ENCODE measurements at places on chromosomes 5 and 9.

DNA sequence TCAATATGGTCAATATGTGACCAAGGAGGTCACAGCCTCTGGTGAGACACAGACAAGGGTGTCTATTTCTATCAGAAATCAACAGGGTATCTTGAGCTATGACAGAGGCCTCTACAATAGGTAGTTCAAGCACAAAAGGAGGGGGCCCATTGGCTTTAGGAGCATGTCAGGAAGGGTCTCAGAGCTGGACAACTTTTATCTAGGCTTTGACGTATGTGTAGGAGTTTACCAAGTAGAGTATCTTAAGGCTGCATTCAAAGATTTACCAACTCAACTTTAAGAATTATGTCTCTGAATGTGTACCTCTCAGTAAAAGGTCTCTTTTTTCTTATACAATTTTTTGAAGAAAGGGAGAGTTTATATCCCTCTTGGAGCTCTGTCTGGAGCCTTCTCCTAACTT, 297.2 kb downstream of the NSG2 start:
- no peak for DNase-seq

DNA sequence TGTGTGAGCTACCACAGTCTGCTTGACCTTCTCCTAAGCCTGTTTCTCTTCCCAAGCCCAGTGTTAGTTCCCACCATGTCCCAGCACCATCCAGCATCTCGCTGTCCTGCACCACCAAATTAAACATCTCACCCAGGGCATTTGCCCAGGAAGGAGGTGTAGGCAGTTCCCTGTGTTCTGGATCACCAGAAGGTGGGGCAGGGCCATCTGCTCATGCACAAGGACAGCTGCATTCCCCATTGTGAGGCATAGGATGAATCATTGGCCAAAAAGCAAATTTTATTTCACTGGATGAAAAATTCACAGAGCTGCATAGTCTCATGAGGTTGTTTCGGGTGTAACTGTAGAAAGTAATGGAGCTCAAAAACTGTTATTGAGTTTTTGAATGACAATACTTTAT, 89.5 kb upstream of the GRIA1 start:
- DNase-seq, result no peak

DNA sequence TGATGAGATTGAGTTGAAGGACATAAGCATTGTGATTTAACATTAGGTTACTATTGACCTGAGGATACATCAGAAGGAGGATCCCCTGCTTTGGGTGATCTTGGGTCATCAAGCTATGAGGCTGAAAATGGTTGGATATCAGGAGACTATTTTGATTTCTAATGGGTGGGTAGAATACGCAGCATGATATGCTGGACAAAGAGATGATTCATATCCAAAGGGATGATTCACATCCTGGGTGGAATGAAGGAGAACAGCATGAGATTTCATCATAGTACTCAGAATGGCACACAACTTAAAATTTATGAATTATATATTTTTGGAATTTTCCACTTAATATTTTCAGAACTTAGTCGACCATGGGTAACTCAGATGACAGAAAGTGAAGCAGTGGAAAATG, 1759.5 kb upstream of the C9orf72 start:
- no peak for DNase-seq

GRCh38 chr9:37382161-37382981, 40.1 kb upstream of the GRHPR start:
- DNase-seq, result no peak

DNA sequence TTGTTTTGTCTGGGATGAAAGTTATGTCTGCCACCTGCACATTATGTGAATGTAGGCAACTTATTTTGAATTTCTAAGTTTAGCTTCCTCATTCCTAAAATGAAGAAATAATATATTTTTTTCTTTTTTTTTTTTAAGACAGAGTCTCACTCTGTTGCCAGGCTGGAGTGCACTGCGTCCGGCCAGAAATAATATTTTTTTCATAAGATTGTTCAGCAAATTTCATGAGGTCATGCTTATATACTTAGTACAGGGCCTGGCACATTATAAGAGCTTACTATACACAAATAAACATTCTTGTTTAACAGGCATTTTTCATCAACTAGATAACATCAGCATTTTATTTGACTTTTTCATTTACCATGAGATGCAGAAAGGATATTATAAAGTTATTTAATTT, 368.5 kb downstream of the GABRG2 start:
- no peak for DNase-seq

- DNase-seq, result peak; percentile 42
These were observed 82.5 kb downstream of the PRRT1B start for GRCh38 chr9:131627648-131628458.

DNA sequence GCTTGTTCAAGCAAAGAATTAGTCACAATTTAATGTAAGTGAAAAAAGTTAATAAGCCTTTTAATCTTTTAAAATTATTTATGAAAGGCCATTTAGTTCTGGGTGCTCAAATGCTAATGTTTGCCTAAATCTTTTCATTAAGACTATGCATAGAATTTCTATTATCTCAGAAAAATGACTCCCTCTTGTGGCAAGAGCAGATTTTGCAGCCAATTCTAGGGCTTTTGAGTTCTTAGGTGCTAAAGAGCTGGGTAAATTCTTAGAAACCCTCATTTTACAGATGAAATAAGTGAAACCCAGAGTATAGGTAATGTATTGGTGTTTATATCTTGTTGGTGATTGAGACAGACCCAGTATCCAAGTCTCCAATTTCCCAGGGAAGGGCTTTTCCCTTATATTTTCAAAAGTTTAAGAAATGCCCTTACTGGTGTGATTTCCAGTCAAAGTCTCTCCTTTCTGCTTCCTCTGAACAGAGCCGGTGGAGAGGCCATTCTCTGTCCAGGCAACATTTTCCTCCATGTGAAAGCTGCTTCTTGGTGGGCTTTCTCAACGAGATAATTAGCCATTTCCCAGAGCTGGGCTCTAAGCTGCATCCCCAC, 24.1 kb upstream of the PCSK5 start:
- no peak for DNase-seq

DNA sequence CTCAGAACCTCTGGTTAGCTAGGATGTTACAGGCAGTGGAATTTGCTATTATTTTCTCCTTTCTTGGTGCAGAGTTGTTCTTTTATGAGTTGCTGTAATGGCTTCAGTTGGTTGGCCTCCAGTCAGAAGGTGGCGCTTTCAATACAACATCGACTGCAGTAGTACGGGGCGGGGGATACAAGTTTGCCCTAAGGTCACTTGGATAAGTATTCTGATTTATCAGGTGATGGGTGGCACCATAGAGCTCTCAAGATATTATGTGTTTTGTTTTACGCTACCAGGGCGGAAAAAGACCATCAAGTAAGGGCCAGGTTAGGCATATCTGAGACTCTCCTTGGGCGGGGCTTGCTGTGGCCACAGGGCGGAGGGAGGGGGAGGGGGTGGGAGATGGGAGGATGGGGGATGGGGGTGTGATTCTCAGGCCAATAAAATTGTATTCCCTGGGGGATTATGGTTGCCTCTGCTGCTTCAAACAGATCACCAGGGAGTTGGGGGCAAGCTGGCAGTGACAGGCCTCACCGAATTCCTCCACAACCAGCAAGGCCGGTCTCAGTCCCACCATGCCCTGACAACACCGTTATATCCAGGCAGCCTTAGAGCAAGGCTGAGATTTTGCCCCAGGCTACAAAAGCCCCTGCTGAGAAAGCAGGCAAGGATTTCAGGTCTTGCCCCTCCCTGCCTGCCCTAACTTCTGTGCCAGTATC, 15.9 kb upstream of the RNF38 start:
- DNase-seq, result no peak

DNA sequence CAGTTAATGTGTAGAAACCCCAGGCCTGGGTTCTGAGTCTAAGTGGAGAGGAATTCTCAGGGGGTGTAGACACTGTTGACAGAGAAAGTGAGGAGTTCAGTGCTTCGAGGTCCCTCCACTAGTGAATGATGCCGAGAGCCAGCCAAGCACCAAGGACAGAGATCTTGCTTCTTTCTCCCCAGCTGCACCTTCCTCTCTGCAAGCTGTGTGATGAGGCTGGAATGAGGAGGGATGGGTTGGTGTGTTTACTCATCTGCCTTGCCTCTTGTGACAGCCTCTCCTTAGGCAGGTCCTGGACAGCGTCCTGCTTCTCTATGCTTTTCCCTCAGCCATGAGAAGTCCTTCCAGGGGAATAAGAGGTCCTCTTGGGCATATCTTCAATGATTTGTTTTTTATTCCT, 35.3 kb downstream of the HNRNPH1 start:
- DNase-seq, result no peak

- DNase-seq, result no peak
These were observed 30.6 kb upstream of the IQGAP2 start for GRCh38 chr5:76372323-76373054.

DNA sequence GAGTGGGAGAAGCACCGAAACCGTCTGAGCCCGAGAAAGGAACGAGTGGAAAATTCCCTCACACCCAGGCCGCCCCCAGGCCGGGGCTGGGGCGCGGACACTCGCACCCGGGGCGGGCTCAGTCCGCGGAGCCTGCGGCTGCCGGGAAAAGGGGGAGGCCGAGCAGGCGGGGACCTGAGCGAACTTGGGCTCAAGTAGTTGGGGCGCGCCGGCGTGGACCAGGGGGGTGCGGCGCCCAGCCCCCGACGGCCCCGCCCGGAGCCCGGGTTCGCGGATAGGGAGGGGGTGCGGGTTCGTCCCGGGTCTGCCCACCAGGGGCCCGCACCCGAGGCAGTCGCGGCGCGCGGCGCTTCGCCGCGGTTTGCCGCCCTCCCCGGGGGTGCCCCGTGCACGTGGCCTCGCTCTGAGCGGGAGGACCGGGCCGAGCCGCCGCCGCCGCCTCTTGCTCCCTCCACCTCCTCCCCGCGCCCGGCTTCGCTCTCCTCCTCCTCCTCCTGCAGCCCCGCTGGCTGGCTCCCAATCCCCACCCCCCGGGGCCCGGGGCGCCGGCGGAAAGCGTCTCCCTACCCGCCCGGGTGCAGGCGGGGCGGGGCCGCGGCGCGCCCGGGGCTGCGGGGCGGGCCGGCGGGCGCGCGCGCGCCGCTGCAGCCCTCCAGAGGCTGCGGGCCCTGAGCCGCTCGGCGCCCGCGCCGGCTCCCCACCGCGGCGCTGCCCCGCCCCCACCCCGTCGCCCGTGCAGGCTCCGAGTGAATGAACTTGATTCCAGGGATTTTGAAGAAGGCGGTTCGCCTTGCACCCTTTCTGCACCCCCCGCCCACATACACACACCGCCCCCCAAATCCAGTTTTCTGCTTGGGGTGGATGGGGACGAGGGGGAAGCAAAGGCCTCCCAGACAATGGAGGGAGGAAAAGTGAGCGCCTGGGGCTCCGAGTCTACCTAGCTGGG, 1.3 kb upstream of the NFIB start:
- DNase-seq, result no peak

- no peak for DNase-seq
These were observed 137.0 kb downstream of the PDE4D start for GRCh38 chr5:59756373-59757035.

DNA sequence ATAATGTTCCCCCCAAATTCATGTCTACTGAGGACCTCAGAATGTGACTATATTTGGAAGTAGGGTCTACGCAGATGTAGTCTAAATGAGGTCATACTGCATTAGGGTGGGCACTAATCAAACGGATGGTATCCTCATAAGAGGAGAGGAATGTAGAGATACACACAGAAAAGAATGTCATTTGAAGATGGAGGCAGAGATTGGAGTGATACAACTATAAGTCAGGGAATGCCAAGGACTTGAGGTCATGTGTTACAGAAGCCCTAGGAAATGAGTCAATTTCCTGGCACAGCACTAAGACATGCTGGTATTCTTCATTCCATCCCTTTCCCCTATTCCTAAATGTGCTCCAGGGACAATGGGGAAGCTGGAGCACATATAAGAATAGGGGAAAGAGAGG, 758 bp upstream of the PDCD1LG2 start:
- no peak for DNase-seq

DNA sequence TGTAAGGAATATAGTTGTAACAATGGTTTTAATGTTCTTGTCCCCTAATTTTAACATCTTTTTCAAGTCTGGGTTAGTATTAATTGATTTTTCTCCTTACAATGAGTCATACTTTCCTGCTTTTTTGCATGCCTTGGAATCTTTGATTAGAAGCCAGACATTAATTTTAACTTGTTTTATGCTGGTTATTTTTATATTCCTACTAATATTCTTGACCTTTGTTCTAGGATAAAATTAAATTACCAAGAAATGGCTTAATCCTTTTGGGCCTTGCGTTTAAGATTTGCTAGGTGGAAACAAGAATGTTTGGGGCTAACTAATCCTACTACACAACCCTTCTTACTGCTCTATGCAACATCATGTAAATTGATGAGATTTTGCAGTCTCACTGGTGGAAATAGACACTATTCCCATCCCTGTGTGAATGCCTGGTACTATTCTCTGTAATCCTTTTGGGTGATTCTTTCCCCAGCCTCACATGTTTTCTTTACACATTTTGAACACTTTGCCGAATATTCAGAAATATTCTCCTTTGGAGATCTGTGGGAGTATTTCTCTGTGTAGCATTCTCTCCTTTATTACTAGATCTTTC, 47.2 kb downstream of the ZCCHC7 start:
- DNase-seq, result no peak

DNA sequence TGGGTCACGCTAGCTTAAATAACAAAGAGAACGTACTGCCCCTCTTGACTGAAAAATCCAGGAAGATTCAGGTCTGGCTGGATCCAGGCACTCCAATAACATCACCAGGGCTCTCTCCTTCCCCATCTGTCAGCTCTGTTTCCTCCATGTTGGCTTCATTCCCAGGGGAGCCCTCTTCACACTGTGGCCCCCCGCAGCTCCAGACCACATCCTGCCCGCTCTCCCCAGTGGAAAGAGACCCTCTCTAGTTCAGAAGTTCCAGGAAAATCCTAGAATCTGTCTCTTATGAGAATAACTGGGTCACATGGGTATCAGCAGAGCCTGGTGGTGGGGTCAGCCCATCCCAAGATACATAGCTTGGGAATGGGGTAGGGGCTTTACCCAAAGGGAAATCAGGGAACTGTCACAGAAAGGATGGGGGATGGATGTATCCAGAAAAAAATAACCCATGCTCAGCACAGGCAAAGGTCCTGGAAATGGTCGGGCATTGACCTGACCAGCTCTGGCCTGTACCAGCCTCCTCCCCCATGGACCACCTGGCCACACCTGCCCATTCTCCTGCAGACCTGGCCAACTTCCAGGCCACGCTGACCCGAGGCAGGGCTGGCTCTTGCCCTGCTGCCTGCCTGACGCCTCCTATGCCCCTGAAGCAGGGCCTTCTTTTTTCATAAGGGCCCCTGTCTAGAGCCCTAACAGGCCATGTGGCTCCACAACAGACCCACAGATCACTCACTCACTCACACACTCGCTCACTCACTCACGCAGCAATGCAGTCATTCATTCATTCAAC, 65.9 kb downstream of the COL23A1 start:
- no peak for DNase-seq

GRCh38 chr5:173775261-173776197, 112.6 kb upstream of the CPEB4 start:
- no peak for DNase-seq

GRCh38 chr9:113858282-113858681, 17.8 kb upstream of the ZNF618 start:
- DNase-seq, result no peak

DNA sequence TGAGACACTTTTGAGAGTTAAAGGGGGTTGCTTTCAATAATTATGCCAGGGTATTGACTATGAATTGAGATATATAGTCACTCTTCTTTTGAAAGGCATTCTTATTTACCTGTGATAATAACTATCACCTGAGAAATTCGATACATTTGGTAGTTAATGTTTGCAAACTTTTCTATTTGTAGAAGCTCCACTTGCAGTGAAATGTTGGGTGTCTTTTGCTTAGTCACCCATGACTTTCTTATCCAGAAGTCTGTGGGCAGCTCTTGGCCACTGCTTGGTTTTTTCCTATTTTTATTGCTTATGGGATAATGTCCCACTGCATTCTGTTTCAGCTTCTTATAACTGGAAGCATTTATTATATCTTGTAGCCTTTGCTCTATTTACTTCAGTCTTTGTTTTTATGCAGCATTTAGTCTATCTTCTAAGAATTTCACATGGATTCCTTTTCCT, 3.9 kb downstream of the MACIR start:
- DNase-seq, result no peak

Data from activated T-helper 1 cell treated with anti-CD3 and anti-CD28 coated beads, Interleukin-2, amount 50 U/mL, for 16 hours (primary cell).